ENCODE measurements at places on chromosomes 11 and 22.
A peak's percentile ranks its signal among the peaks of the same experiment; 100 is the strongest.

DNA sequence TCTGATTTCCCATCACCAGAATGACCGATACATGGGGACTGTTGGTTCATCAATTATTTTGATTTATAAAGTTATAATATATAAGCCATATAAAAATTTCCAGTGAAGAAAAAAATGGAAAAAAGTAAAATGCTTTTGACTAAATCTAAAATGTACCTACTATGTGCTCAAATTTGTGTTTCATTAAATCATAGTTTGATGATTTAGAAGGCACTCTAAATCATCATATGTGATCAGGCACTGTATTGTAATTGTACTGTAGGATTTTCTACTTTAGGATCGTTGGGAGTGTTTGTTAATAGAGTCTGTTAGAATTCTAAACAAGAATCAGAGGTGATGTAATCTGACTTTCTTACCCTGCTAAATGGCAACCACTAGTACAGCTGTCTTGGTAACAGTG is 2.4 kb downstream of the LIN7C start:
- no peak for DNase-seq

- no peak for DNase-seq
Observed at GRCh38 chr11:695288-695537, 191 bp upstream of the DEAF1 start.

GRCh38 chr22:39617342-39617741 is 46.8 kb downstream of the CACNA1I start:
- no peak for DNase-seq

GRCh38 chr11:13333456-13333957 is 55.9 kb downstream of the BMAL1 start:
- peak; percentile 46 for DNase-seq

DNA sequence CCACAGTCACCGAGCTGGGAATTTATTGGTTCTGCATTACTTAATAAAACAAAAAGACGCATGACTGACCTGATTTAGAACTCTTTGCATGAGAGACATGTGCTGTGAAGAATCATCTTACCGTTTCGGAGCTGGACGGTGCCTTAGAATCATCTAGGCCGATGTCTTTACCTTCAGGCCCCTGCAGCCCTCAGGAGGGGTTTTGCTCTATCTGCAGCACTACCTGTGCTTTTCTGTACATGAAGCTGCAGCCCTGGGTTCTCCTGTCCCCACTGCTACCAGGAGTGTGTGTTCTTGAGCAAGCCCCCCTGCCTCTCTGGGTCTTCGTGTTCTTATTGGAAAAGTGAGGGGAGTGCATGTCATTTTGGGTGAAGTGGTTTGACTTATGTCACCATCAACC is 94.0 kb upstream of the OR4B1 start:
- no peak for DNase-seq

DNA sequence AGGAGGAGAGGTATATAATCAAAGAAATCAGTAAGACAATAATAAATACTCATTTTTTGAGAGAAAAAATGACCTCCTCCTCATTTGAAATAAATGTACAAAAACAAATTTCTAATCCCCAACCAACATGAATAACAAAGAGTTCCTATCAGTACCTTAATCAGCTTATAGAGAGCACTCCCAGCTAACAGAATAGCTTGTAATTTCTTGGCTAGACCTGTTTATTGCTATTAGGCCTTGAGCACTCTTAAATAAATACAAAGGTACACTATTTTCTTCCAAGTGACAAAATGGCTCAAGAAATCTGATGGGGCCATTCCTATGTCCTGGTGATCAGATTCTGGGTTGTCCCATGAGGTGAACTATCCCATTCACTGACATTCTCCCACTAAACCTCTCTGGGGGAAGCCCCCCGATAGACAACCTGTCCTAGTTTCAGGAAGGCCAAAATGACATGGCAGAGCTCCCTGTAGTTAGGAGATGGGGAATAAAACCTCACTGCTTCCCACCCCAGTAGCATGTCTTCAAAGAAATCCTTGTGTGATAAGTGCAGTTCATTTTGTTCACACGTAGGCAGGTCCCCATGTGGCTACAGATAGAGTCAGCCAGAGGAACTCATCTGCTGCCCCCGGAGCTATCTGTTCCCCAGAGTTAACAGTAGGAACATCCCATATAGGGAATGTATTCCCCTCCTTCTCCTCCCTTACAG is 385.7 kb downstream of the SOX6 start:
- DNase-seq, result no peak

- DNase-seq, result no peak
Observed at GRCh38 chr11:21948876-21949275, 244.0 kb upstream of the ANO5 start.

GRCh38 chr11:103942646-103943045 is 93.8 kb upstream of the DDI1 start:
- DNase-seq, result no peak

- DNase-seq, result no peak
Observed at GRCh38 chr11:105109855-105110687, 29.5 kb downstream of the CARD18 start.

- DNase-seq, result no peak
Observed at GRCh38 chr22:44625421-44625760, 76.6 kb upstream of the PRR5 start.

- DNase-seq, result no peak
Observed at GRCh38 chr11:69554849-69555248, 73.4 kb downstream of the LINC01488 start.

DNA sequence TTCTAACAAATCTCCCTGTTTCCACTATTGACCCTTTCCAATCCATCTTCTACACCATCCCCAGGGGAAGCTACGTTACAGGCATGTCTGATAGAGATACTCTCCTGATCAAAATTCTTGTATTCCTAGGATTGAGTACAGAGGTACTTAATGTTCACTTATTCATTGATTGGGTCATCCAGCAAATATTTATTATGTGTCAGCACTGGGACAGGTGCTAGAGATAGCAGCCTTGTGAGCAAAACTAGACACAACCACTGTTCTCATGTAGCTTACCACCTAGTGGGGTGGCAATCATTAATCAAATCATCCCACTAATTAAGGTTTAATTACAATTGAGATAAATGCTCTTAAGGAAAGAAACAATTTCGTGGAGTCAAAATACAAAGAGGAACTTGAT is 9.4 kb upstream of the RTCB start:
- DNase-seq, result no peak

- no peak for DNase-seq
Observed at GRCh38 chr11:5700421-5701054, 10.9 kb downstream of the TRIM22 start.

- DNase-seq, result no peak
Observed at GRCh38 chr22:37860796-37861421, 11.7 kb downstream of the EIF3L start.

GRCh38 chr11:65487467-65488272 is 11.2 kb upstream of the MALAT1 start:
- no peak for DNase-seq

- DNase-seq, result no peak
Observed at GRCh38 chr11:101211407-101211975, 81.9 kb upstream of the PGR start.

- no peak for DNase-seq
Observed at GRCh38 chr22:43168471-43169309, 17.3 kb downstream of the TSPO start.

- DNase-seq, result no peak
Observed at GRCh38 chr11:44137057-44137456, 41.6 kb downstream of the EXT2 start.
